ENCODE measurements at places on chromosomes 7 and 10.

DNA sequence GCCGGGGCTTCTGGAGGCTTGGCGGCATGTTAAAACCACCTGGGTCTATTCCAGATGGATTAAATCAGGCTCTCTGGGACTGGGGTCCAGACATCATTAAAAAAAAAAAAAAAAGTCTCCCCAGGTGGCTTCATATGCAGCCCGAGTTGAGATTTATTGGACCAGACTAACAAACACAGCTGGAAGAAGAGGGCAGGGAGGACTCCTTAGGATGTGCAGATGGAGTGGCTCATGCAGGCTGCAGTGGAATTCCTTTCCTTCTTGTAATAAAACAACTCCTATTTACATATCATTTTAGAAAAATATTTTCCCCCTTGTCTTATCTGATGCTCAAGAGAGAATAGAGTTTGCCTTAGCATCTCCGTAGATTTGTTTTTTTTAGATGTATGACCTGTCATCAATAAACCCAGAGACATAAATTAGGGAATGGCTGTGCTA is 238.1 kb downstream of the CAMK1D start:
- peak; percentile 20 for DNase-seq

- DNase-seq: no peak
Observed at GRCh38 chr10:102101152-102101551, 19.0 kb downstream of the LDB1 start.

- DNase-seq: peak; percentile 71
Observed at GRCh38 chr7:91569728-91570457, 305.7 kb downstream of the FZD1 start.

DNA sequence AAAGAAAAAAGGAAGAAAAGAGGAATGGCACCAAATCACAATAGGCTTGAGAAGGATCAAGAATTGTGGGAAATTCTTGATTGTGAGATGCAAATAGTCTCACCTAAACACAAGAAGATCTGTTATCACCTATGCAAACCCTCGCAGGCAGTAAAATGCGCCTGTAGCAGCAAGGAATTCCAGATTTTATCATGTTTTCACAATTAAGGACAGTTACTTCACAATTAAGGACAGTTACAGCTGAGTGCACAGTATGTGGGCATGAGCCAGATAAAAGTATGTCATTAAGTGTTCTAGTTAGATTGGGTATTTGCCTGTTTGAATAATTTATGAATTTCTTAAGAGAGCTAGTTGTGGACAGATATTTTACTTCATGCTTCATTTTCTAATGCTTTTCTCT is 336.2 kb downstream of the CDC14C start:
- no peak for DNase-seq

DNA sequence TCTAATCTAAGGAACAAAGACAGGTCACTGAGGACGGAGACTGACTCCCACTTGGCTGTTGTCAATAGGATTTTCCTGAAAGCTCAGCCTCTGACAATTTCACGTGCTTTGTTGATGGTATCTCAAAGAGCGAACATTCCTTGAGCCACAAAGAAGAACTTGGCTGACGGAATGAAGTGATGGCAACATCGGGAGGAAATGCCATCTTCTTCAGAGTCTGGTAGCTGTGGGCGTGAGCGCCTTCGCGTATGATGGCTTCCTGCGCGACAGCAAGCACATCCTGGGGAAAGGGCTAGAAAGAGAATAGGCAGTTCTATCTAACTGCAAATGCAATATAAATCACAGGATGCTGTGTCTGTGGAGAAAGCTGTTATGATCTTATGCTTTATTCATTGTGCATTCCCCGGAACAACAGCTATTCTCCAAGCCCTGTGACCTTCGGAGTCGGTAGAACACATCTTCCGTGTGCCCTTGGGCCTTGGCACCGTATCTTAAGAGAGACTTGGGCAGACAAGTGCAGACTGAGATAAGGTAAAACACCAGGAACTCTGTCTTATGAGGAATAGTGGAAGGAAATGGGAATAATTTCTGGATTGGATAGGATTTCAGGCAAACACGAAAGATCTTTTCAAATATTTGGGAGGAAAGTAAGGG is 19.6 kb upstream of the GTPBP4 start:
- no peak for DNase-seq

- peak; percentile 69 for DNase-seq
Observed at GRCh38 chr7:16891338-16891737, 9.6 kb upstream of the AGR3 start.

- DNase-seq: no peak
Observed at GRCh38 chr10:44132361-44133289, 252.3 kb downstream of the CXCL12 start.

DNA sequence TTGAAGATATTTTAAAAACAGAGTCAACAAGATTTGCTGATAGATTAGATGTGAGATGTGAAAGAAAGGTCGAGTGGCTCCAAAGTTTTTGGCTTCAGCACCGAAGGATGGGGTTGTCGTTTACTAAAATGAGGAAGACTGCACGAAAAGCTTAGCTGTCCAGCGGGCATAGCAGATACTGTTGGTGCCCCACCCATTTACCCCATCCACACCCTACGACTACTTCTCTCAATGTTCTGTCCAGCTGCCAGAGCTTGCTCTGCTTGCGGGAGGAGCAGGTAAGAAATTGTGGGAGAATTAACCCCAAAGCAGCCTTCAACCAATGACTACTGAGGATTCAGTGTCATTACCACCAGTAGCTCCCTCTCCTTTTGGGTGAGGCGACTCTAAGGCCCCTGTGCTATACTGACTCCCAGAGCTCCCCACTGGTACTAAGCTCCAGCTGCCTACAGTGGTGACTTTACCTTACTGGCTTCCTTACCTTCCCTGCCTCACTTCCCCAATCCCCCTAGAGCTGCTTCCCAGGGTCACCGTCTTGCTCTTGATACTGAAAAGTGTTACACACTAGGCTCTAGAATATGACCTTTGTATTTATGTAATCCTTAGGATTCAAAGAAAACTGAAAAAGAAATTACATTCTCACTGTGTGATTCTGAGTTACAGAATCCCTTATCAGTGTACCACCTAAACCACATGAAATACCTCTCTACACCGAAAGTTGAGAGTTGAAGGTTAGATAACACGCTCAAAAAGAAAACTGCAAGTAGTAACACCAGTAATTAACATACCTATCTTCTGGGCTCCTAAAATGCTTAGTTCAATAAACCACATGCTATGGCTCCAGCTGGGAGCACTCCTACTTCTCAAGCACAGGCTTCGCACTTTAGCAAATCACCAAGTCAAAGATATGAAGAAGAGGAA is 22.3 kb downstream of the CACUL1 start:
- DNase-seq: no peak

DNA sequence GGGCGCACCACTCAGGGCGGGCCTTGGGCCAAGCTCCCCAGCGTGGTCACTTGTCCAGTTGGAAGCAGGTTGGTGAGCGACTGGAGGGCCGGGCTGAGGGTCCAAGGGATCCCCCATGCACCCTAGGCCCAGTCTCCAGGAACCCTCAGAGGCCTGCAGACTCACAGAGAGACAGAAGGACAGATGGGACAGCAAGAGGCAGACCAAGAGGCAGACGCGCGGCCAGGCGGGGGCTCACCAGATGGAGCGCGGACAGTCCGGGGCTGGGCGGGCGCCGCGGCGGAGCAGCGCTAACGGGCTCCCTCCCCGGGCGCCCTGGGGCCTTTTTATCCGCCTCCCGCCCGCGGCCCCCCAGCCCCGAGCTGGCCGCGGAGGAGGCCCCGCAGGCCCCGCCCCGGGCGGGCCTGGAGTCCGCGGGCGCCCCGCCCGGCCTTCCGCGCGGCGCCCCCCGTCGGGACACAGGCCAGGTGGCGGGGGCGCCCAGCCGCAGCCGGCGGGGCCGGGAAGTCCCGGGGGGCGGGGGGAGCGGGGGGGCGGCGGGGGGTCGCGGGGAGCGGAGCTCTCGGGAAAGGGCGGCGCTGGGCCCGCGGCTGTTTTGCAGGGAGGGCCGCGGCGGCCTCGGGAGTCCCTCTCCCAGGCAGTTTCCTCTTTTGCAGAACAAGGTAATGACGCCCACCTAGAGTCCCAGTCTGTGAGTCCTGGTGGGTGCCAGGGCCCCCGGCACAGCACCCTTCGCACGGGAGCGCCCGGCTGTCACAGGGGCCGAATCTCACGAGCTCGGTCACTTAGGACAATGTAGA is at the start of gene LOXL4:
LOXL4 (minus strand) TSS at position 301 of the 800 bp plus-strand sequence. CDS start 5,175 bp downstream, outside the sequence.
- DNase-seq: peak; percentile 23

- no peak for DNase-seq
Observed at GRCh38 chr10:90398566-90398965, 459.3 kb downstream of the HTR7 start.

- DNase-seq: no peak
Observed at GRCh38 chr10:123766761-123767160, 100.6 kb downstream of the GPR26 start.

DNA sequence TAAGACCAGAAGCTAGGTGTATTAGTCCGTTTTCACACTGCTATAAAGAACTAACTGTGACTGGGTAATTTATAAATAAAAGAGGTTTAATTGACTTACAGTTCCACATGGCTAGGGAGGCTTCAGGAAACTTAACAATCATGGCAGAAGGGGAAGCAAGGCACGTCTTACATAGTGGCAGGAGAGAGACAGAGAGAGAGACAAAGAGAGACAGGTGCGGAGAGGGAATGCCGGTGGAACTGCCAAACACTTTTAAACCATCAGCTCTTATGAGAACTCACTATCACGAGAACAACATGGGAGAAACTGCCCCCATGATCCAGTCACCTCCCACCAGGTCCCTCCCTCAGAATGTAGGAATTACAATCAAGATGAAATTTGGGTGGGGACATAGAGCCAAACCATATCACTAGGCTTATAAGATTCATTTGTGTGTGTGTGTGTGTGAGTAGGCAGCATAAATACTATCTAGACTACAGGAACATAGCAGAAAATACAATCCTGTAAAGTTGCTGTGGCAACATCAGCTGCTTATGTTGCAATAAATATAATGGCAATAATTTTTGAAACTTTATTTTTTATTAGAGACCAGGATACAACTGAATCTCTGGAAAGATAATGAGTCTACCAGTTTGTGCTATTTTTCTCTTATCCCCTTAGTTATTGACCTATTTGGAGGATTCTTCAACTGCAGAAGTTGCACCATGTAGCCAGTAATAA is 77.1 kb downstream of the NRF1 start:
- DNase-seq: no peak
